ENCODE measurements at places on chromosomes 4 and X. TPM values are rescaled to one million over a fixed set of nuclear protein-coding genes. Genes with fewer than 3 reads are reported as not detected.

DNA sequence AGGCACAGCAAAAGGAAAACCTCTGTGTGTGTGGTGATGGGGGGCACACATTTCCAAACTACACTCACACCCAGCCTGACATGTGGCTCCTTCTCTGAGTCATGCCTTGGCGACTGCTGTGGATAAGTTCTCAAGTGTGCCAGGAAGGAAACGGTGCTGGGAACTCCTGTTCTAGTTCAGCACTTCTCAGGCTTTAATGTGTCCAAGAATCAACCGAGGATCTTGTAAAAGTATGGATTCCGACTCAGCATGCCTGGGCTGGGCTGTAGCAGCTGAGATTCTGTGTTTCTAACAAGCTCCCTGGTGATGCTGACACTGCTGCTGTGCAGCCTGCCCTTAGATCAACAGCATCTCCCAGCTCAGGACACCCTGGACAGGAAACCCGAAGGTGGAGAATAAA lies 20.2 kb downstream of the CLNK start:
- no peaks in the 10 kb centered on the region for H3K27me3 ChIP-seq
- H3K27ac ChIP-seq, result no peak overlapping the region
- no peaks in the 10 kb centered on the region for H3K4me1 ChIP-seq
- no peaks in the 10 kb centered on the region for H3K36me3 ChIP-seq
- H3K4me3 ChIP-seq, result no peak overlapping the region
- DNase-seq, result no peak

DNA sequence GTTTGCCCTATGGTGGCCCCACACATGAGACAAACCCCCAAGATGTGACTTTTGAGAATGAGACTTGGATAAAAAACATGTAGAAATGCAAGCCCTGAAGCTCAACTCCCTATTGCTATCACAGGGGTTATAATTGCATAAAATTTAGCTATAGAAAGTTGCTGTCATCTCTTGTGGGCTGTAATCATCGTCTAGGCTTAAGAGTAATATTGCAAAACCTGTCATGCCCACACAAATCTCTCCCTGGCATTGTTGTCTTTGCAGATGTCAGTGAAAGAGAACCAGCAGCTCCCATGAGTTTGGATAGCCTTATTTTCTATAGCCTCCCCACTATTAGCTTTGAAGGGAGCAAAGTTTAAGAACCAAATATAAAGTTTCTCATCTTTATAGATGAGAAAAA lies 14.6 kb downstream of the ALB start:
- H3K4me3 ChIP-seq, result no peak overlapping the region
- no peaks in the 10 kb centered on the region for H3K4me1 ChIP-seq
- H3K27me3 ChIP-seq, result no peaks in the 10 kb centered on the region

- H3K4me3 ChIP-seq, result no peak overlapping the region
- peaks cover 9% of the 10 kb centered on the region for H3K36me3 ChIP-seq
- no peaks in the 10 kb centered on the region for H3K27me3 ChIP-seq
- DNase-seq, result no peak
- H3K4me1 ChIP-seq, result peaks cover 10% of the 10 kb centered on the region
- peak overlapping the region; percentile 54 for H3K27ac ChIP-seq
Measured at GRCh38 chrX:118420462-118420861, 74.6 kb downstream of the WDR44 start.

GRCh38 chr4:99013402-99013843 lies 17.9 kb downstream of the METAP1 start:
- no peak overlapping the region for H3K27ac ChIP-seq
- H3K27me3 ChIP-seq, result no peaks in the 10 kb centered on the region
- peaks cover 41% of the 10 kb centered on the region for H3K36me3 ChIP-seq

- no peak for DNase-seq
- H3K36me3 ChIP-seq, result no peaks in the 10 kb centered on the region
- no peak overlapping the region for H3K4me3 ChIP-seq
- no peaks in the 10 kb centered on the region for H3K27me3 ChIP-seq
Measured at GRCh38 chrX:69564665-69565064, 51.2 kb upstream of the EDA start.

The PABPC1L2A gene
- total RNA-seq, result not detected

DNA sequence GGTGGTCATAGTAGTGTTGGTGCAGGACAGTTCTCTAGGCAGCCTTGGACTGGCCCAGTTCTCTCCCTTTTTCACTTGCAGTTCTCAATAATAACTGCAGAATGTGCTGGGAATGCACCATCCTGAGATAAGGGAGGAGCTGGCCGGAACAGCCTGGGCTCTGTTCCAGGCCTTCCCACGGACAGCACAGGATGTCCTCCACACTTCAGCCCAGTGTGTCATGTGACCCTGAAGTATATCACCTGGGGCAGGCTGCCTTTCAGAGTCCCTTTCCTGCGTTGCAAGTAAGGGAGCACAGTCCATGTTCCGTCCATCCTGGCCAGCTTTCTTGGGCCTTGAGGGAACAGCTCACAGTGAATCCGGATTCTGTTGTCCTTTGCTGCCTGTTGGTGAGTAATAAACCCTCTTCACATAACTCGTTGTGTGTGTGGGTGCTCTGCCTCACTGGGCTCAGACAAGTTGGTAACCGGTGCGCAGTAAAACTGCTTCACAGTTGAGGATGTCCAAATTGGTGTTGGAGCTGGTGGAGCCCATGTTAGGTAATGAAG lies 32.3 kb upstream of the BBS12 start:
- H3K27me3 ChIP-seq, result peaks cover 4% of the 10 kb centered on the region
- peaks cover 56% of the 10 kb centered on the region for H3K4me1 ChIP-seq
- H3K27ac ChIP-seq, result peak overlapping the region; percentile 99
- H3K4me3 ChIP-seq, result peak overlapping the region; percentile 69
- H3K36me3 ChIP-seq, result peaks cover 27% of the 10 kb centered on the region

DNA sequence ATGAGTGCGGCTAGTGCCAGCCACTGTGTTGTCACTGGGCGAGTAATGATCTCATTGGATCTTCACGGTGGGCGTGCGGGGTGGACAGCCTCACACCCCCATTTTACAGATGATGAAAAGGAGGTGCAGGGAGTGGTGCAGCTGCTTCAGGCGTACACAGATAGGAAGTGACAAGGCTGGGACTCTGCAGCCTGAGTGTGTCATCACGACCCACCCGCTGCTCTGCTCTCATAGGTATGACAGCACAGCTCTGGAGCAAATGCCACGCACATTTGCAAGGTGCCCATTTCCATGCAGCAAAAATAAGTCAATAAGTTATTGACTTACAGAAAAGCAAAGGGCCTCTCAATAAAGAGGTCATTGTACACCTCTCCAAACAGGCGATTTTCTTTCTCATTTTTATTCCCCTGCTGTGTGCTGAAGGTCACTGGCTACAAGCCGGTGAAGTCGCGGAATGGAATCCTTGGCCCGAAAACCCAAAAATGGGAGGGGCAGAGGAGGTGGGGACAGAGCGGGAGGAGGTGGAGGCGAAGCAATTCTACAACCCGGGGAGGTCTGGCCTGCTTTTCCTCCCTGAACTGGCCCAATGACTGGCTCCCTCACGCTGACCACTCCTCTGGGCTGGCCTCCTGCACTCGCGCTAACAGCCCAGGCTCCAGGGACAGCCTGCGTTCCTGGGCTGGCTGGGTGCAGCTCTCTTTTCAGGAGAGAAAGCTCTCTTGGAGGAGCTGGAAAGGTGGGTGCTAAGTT lies at the start of gene SOD3:
SOD3 (plus strand) TSS at position 658 of the 750 bp plus-strand sequence. CDS start 3,949 bp downstream, outside the sequence.
- no peak for DNase-seq
- H3K4me3 ChIP-seq, result no peak within 1 kb of the TSS
- H3K4me1 ChIP-seq, result no peaks in the 10 kb centered on the region

DNA sequence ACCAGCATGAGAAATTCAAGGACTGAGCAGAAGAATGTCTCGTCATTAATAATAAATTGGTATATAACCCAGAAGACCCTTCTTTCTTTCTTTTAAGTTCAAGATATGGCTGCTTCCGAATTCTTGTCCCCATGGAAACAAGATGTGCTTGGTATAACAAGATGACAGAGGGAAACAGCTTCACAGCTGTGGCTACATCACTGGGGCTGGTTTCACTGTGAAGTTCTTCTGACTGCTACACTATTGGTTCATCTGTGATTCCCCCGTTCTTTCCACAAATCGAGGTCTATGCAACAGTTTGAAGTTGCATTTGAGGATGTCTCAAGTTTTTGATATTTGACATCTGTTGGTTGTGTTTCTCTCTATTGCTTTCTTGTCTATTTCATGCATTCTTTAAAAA lies 12.3 kb upstream of the DTHD1 start:
- H3K4me3 ChIP-seq, result no peak overlapping the region
- H3K4me1 ChIP-seq, result peaks cover 34% of the 10 kb centered on the region
- no peak overlapping the region for H3K27ac ChIP-seq
- H3K36me3 ChIP-seq, result no peaks in the 10 kb centered on the region
- H3K27me3 ChIP-seq, result no peaks in the 10 kb centered on the region
- DNase-seq, result peak; percentile 53

GRCh38 chr4:4195354-4195753 lies 31.4 kb downstream of the OTOP1 start:
- H3K36me3 ChIP-seq, result no peaks in the 10 kb centered on the region
- no peak overlapping the region for H3K4me3 ChIP-seq
- H3K27me3 ChIP-seq, result peaks cover 16% of the 10 kb centered on the region
- no peak for DNase-seq
- no peak overlapping the region for H3K27ac ChIP-seq

DNA sequence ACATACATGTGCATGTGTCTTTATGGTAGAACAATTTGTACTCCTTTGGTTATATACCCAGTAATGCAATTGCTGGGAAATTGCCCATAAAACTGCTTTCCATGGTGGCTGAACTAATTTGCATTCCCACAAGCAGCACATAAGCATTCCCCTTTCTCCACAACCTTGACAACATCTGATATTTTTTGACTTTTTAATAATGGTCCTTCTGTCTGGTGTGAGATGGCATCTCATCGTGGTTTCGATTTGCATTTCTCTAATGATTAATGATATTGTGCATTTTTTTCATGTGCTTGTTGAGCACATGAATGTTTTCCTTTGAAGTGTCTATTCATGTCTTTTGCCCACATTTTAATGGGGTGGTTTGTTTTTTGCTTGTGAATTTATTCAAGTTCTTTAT lies 166.0 kb downstream of the TMEM47 start:
- H3K36me3 ChIP-seq, result no peaks in the 10 kb centered on the region
- no peak overlapping the region for H3K27ac ChIP-seq
- H3K4me1 ChIP-seq, result no peaks in the 10 kb centered on the region
- DNase-seq, result no peak
- no peaks in the 10 kb centered on the region for H3K27me3 ChIP-seq

GRCh38 chr4:26727844-26728243 lies 132.8 kb upstream of the STIM2 start:
- no peaks in the 10 kb centered on the region for H3K27me3 ChIP-seq
- no peak overlapping the region for H3K4me3 ChIP-seq
- no peak overlapping the region for H3K27ac ChIP-seq

DNA sequence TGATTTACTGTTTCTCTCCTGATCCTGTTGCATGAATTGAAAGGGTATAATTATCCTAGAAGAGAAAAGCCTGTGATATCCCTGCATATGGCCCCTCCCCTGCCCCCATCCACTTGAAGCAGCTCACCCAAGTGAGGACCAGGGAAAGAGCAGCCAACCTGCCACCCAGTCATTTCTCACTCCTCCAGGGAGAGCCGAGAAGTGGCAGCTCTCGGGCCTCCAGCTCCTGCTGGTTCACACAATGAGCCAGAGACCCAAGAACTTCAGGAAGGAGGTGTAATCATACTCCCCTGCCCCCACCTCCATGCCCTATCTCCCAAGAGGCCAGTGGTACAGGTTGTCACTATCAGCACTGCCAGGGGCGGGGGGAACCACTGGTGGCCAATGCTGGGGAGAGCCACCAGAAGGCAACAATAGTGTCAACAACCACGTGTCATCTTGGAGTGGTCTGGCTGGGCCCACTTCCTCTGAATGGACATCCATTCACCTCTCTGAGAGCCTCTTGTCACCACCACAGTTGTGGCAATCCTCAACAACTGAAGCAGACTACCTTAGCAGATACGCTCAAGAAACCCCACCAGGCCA lies 42.9 kb downstream of the APOO start:
- H3K27ac ChIP-seq, result no peak overlapping the region
- no peak overlapping the region for H3K4me3 ChIP-seq
- no peak for DNase-seq
- peaks cover 5% of the 10 kb centered on the region for H3K4me1 ChIP-seq

The NR3C2 gene
- total RNA-seq, result 5.3 TPM

GRCh38 chrX:120759685-120760084 lies 116.0 kb downstream of the CT47B1 start:
- H3K36me3 ChIP-seq, result no peaks in the 10 kb centered on the region
- H3K27me3 ChIP-seq, result no peaks in the 10 kb centered on the region
- no peak for DNase-seq

The GAGE12C gene
- total RNA-seq, result not detected

DNA sequence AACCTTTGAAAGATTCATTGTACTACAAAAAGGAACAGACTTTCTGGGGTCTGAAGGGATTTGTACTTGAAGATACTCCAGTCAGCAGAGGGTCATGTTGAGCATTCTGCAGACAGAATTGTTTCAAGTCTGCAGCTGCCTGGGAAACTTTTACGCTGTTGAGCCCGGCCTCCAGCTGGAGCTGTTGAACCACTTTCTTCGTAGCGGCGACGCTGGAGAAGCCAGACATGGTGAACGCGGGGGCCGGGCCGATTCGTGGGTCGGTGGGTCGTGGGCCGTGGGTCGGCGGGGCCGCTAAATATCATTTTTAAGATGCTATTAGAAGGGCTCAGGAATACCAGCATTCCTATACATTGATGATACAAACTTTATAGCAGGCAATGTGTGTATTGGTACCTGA lies 12.0 kb upstream of the RTL9 start:
- H3K27ac ChIP-seq, result no peak overlapping the region
- no peaks in the 10 kb centered on the region for H3K36me3 ChIP-seq

DNA sequence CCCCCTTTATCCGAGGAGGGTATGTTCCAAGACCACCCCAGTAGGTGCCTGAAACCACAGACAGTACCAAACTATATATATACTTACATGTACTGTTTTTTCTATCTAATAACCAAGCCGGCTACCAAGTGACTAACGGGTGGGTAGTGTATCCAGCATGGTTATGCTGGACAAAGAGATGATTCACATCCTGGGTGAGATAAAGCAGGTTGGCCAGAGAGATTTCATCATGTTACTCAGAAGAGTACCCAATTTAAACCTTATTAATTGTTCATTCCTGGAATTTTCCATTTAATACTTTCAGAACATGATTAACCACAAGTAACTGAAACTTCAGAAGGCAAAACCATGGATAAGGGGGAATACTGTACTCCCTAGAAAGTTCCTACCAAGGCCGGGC lies 46.5 kb downstream of the RFC1 start:
- no peak overlapping the region for H3K27ac ChIP-seq
- no peaks in the 10 kb centered on the region for H3K27me3 ChIP-seq
- no peak overlapping the region for H3K4me3 ChIP-seq
- no peak for DNase-seq
- peaks cover 21% of the 10 kb centered on the region for H3K36me3 ChIP-seq
- no peaks in the 10 kb centered on the region for H3K4me1 ChIP-seq

GRCh38 chr4:136012220-136012619 lies 1520.1 kb downstream of the PCDH18 start:
- H3K27ac ChIP-seq, result no peak overlapping the region
- no peaks in the 10 kb centered on the region for H3K36me3 ChIP-seq
- no peak for DNase-seq

DNA sequence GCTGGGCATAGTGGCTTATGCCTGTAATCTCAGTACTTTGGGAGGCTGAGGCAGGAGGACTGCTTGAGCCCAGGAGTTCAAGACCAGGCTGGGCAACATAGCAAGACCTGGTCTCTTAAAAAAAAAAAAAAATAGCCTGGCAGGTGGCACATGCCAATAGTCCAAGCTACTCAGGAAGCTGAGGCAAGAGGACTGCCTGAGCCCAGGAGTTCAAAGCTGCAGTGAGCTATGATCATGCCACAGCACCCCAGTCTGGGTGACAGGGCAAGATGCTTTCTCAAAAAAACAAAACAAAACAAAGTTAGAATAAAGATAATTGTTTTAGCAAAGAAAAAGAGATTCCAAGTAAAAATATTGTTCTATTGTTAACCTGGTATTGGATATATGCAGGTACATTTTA lies 75.0 kb downstream of the LRBA start:
- peaks cover 4% of the 10 kb centered on the region for H3K36me3 ChIP-seq
- no peak for DNase-seq
- no peaks in the 10 kb centered on the region for H3K27me3 ChIP-seq
